H54 (cell line): ENCODE measurements at places on chromosomes 12 and 14.

DNA sequence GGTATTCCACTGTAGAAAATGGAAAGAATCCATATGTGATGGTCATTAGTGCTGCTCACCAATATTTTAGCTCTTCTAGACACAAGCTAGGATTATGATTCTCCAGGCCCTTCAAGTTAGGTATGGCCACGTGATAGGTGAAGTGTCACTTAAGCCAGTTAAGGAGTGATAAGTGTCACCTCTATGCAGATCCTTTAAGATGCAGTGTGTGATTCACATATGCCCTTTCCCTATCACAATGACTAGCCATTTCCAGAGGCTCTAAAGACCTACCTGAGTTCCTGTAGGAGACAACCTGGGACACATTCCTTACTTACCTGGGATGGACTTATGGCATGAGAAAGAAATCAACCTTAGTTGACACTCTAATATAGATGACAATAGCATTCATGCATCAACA is 343.2 kb downstream of the NELL2 start:
- DNase-seq, result no peak

DNA sequence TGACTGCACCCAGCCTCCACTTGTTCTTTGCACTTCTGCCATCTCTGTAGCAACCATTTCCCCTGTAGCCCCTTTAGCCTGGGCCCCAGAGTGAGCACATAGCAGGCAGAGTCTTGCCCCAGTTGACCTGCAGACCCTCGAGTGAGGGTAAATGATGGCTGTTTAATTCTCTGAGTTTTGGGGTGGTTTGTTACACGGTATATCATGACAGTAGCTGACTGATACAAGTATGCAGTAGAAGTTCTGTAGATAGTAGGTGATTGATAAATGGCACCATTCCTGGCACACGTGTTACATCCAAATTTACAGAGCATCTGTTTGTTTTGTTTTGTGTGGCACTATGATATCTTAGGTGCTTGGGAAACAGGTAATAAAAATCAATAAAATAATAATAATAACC is 32.4 kb downstream of the CALM1 start:
- no peak for DNase-seq

DNA sequence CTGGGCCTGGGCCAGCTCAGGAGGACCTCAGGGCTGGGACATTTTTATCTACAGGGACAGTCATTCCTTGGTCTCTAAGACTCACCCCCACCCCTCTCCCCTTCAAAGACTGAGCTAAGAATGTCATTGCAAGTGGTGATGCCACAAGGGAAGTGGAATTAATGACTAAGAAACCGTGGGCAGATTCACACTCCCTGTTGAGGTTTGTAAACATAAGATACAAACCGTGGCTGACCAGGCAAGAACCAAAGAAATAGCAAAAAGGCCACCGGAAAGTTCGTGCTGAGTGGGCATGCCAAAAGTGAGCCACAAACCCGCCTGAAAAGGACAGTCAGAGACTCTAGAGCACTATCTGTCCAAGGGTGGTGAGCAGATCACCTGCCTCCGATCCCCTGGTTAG is 25.7 kb downstream of the NUAK1 start:
- DNase-seq, result no peak

- no peak for DNase-seq
These were observed 857.8 kb downstream of the SLC6A15 start for GRCh38 chr12:84054811-84055210.

DNA sequence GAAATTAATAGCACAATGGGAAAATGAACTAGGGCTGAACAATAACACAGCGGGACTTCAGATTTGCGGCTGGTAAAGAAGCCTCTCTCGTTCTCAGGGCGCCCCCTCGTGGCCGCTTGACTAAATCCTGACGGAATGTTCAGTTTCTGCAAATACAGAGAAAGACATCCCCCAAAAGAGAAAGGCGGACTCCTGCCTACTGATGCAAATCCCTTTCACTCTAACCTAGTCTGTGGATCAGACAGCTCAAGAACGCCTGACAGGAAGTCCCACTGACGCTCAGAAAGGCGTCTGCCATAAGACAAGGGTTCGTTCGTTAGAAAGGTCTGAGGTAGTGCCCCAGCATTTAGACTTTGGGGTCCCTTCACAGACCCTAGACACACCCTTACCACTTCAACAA is 2.5 kb downstream of the NUAK1 start:
- no peak for DNase-seq

DNA sequence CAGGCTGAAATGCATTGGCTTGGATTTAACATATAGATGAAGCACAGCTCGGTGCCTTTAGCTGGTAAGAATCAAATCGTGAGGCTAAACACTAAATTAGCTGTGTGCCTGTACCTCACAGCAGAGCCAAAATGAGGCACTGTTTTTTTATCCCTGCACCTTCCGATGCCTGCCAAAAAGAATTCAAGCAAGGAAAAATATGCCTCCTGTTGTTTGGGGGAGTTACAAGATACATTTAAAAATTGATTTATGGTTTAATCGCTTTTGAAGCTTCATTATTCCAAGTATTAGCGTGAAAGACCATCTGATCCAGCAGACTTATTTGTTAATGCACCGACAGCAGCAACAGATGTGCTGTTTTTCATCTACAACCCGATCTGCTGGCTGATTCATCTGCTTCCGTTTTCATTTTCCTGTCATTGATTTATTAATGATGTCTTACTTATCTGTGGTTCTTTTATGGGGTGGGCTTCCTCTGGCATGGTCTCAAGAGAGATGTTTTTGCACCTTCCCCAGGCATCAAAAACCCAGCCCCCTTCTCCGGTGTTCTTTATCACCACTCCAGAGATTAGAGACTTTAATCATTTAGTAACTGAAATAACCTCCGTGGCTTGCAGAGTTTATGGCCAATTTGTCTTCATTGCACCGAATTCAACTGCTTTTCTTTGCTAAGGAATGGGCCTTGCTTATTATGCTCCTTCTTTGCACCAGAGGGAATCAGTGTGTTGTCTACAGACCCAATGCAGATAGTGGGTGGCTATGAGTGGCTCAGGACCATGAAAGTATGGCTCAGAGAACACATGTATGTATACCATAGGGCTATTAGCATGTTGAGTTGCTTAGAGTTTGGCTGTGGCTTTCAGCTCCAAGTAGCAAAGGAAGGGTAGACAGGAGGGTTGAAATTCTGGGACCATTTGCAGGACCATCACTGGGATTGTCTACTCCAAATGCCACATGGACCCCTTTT is 166.8 kb upstream of the TMEM260 start:
- no peak for DNase-seq

- DNase-seq, result peak; percentile 42
These were observed 891 bp downstream of the PLEKHA5 start for GRCh38 chr12:19130224-19131024.

- DNase-seq, result no peak
These were observed 115.0 kb upstream of the NPAS3 start for GRCh38 chr14:32823706-32824105.

GRCh38 chr12:51018956-51019355 is 7.2 kb downstream of the SLC11A2 start:
- DNase-seq, result no peak

- no peak for DNase-seq
These were observed 1153.0 kb upstream of the TMEM132C start for GRCh38 chr12:127113945-127114344.

- no peak for DNase-seq
These were observed 17.0 kb downstream of the GSTZ1 start for GRCh38 chr14:77337880-77338279.
